NCI-H774 (cell line): ENCODE measurements at places on chromosomes 3 and 15.

- DNase-seq = no peak
These were observed 36.6 kb upstream of the MAGI1 start for GRCh38 chr3:66075281-66075680.

- no peak for DNase-seq
These were observed 648 bp downstream of the ACAN start for GRCh38 chr15:88803920-88804247.

DNA sequence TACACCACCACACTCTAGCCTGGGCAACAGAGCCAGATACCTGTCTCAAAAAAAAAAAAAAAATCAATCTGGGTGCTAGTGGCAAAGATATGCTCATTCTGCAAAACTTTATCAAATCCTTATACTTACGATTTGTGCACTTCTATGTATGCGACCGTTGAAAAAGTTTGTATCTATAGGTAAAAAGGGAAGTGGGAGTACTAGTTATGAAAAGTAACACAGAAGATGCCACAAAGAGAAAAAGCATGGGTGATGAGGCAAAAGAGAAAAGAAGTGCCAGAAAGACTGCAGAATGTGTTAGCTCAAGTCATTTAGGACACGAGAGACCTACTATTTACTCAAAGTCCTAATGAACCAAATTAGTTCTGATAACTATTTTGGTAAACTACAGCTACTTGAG is 407.8 kb downstream of the SHQ1 start:
- no peak for DNase-seq

DNA sequence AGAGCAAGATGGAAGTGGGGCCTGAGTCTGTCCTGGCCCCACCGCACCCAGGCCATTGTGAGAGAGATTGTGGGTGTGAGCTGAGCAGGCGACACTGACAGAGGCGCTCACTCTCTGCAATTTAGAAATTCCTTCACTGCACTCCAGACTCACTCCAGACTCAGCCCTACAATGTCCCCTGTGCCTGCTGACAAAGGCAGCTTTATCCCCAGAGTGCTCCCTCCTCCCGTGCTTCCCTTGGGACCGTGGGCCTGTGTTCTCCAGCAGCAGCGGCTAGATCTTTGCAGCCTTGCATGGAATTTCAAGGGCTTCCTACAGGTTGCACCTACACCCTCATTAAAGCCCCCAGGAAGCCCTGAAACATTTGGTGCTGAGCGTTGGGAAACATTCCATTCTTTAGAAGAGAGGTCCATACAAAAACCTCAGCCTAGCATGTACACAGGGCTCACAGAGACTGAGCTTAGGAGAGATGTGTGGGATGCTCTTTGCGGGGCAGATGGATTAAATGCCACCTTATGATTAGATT is 1.3 kb upstream of the IL16 start:
- DNase-seq = no peak

DNA sequence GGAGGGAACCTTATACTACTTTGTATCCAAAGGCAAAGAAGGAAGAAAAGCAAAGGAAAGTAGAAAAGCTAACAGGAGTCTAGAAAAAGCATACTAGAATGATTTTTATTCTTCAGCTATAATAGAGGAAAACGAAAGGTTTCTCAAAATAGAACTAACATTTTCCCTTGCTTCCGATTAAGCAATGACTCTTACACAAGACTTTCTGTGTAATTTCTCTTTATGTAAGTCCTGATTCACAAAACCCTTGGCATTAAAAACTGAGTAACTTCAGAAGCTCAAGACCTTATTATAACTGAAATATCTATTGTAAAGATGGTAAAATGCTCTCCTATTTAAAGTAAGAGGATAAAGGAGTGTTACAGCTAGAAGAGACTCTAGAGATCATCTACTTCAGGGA is 97.4 kb downstream of the DTWD1 start:
- no peak for DNase-seq

DNA sequence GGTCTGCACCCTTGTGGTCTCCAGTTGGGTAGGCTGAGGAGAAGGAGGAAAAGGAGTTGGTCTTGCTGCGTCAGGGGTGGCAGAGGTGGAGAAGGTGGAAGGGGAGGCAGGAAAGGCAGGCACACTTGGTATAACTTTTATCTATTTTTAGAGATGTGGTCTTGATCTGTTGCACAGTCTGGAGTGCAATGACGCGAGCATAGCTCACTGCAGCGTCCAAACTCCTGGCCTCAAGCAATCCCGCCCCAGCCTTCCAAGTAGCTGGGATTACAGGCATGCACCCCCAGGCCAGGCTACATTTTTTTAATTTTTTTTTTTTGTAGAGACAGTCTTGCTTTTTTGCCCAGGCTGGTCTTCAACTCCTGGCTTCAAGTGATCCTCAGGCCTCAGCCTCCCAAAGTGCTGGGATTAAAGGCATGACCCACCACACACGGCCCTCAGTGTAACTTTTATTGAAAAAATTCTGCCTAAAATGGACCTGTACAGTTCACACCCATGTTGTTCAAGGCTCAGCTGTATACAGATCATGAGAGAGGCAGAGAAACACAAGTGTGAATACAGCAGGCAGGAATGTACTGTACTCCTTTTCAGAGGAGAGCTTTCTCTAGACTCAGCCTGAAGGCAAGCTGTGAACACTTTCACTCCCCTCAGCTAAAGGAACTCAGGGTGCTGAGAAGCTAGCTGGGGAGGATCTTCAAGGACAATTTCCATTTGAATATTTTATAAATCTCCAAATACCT is 2.1 kb upstream of the RHOV start:
- no peak for DNase-seq

DNA sequence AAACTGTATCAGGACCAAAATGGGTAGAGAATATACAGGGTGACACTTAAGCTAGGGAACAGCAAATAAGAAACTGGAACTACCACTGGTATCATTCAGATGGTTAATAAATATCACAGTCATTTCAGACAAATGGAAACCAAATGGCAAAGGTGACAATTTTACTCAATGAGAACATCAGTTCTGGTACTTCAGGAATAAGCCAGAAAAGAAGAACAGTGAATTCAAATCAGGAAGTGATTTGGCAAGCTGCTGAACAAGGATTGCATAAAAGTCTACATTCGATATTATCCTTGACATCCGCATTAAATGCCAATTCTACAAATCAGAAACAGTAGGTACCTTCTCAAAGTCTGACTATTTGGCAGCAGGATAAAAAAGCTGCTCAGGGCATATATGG is 23.5 kb upstream of the STIMATE start:
- DNase-seq = no peak

DNA sequence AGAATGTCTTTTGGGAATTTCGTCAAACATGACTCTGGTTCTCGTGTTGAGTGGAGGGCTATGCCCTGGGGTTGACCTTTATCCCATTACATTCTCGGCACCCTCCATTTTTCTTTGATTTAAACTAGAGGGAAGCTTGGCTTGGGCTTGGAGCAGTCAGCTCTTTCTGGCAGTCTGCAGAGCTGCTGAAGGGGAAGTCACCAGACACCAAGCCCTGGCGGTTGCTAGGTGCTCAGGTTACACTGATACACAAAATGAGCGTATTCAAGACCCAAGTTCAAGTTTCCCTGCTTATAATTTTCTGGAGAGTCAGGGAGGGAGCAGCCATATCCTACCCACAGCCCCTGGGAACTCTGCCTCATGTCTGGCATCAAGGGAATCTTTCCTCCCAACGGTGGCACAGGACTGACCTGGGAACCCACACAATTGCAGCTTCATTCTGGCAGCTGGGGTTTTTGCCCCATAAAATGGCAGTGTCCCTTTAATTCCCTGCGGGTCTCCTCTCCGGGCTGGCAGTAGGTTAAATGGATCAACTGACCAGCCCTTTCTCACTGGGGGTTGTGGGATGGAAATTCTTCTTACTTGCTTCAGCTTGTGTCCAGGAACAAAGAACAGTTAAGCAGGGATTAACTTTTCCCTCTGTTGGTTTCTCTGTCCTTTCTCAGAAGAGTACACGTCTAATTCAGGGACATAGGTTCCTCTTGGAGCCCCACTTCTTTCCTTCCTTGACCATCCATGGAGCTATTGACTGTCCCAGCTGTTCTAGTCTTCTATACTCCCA is 110.0 kb upstream of the DLG1 start:
- DNase-seq = no peak

GRCh38 chr15:38228618-38229017 is 24.0 kb upstream of the SPRED1 start:
- no peak for DNase-seq

DNA sequence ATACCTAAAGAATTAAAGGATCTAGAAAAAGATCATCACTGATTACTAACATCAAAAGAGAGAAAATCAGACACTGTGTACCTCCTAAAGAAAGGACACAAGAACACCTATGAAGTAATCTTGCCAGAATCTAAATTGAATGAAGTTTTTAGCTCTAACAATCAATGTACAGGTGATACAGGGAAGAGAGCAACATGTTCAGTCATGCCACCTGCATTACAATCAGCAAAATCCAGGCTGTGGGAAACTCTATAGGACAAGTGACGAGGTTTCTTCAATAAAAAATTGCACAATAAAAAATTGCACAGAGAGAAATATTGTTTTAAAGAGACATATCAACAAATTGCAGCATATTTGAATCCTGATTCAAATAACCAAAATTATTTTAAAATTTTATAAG is 93.3 kb downstream of the SEMA5B start:
- no peak for DNase-seq

DNA sequence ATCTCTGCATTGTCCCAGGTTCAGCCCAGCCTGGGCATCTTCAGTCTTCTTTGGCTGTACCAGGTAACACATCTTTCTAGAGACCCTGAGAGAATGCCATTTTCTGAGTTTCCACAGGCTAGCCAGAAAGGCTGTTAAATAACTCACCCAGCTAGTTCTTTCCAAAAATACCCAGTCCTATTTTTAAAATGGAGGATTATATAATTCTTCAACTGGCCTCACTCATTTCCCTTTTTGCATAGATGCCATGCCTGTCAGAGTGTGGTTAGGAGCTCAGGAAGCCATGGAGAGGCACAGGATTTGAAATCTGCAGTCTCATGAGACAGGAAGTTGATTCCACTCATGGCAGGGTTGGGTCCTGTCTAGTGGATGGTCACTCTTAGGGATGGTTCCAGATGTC is 39.8 kb downstream of the CEMIP start:
- no peak for DNase-seq

DNA sequence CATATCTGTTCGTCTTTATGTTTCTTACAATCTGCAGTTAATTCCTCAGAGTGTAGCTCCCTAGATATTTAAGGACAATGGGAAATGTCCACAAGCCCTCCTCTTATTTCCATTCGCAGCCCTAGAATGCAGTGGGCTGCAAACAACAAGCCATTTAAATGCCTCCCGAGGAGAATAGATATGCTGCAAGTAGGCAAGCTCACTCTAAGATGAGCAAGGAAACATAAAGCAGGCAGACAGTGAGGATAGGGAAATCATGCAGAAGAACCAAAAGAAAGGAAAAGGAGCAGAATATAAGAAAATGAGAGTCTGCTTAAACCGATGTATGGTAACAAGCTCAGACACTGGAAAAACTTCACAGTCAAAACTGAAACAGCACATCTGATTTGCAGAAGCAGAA is 561.9 kb downstream of the GBE1 start:
- DNase-seq = no peak

GRCh38 chr15:55853134-55853533 is 110.2 kb upstream of the PRTG start:
- peak; percentile 9 for DNase-seq

DNA sequence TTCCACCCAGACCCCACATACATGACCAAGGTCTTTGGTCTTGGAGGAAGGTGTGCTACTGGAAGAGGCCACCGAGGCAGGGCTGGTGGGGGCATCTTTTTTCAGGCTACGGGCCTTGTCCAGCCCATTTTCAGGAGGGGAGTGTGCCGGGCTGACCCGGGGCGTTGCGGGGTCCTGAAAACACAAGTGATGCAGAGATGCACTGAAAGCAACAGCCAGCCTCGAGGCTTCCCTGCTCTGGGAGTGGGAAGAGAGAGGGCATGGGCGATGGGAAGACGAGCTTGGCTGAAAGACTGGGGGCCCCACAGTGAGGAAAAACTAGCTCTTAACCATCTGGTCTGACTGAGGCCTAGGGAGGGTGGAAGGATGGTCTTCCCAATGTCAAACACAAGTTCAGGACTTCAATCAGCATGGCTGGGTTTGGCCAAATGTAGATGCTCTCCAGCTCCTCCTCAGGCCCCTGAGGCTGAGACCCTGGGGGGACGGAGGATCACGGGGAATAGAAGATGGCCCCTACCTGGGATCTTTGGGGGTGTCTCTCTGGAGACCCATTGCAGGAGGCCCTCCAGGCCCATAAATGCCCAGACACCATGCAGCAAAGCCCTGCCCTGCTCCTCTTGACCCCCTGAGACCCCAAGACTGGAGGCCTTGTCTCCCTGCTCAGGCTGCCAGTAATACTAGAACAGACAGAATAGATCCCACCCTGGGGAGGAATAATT is 38.9 kb downstream of the TLE3 start:
- no peak for DNase-seq

GRCh38 chr15:76533060-76533820 is 196.7 kb downstream of the ISL2 start:
- DNase-seq = peak; percentile 29

GRCh38 chr3:124281453-124282316 is 289.8 kb upstream of the ROPN1 start:
- peak; percentile 14 for DNase-seq

DNA sequence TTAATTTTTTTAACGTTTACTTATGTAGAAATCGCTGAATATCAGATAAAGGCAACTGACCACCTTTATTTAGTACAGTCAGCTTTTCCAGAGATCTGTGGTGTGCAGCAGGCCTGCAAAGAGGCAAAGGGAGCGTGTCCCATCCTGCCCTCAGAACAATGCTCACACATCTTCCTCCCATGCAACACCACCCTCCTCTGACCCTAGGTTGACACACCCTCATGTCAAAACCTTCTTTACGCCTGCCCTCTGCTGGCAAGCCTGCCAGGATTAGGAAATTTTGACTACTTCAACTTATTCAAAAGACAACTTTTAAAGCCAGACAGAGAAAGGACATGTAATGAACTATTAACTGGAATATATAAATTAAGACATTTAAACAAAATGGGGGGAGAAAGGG is 513.7 kb downstream of the FOXP1 start:
- no peak for DNase-seq

- no peak for DNase-seq
These were observed 11.5 kb downstream of the POMGNT2 start for GRCh38 chr3:43094381-43094780.

GRCh38 chr15:51841406-51842040 is 12.1 kb downstream of the TMOD3 start:
- DNase-seq = no peak

DNA sequence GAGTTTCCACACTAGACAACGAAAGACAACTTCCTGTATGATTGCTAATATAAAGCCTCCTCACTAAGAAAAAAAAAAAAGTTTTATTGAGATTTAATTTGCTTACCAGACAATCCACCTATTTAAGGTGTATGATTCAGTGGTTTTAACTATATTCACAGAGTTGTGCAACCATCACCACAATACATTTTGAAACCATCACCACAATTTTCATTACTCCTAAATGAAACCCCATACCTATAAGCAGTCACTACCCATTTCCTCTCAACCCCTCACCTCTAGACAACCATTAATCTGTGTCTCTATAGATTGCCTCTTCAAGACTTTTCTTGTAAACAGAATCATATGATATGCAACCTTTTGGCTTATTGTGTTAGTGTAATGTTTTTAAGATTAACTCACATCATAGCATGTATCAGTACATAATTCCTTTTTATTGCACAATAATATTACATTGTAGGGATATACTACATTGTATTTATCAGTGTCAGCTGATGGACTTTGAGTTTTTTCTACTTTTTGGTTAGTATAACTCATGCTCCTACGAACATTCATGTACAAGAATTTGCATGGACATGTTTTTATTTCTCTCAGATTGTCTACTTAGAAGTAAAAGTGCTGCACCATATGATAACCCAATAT is 339.7 kb downstream of the NLGN1 start:
- DNase-seq = no peak

GRCh38 chr15:70095408-70096214 is 2.1 kb downstream of the TLE3 start:
- peak; percentile 16 for DNase-seq
